ENCODE measurements at places on chromosomes 5 and 9.

GRCh38 chr9:3455094-3455493 is 70.7 kb downstream of the RFX3 start:
- no peak for DNase-seq

DNA sequence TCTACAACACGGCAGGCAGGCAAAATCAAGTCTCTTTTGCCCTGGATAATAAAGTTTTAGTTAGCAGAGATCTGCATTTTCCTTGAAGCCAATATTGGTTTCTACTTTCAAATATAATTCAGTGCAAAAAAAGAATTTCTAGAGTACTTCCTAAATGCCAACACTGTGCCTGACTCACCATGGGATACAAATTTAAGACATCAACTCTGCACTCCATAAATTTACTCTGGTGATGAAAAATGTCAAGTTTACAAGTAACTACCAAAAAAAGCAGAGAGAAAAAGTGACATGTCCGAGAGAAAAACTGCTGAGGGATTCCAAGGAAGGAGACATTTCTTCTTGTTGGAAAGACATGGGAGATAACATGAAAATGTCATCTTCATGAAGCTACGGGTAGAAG is 119.7 kb downstream of the RAPGEF6 start:
- DNase-seq, result no peak

- no peak for DNase-seq
Observed at GRCh38 chr9:6212722-6213375, 2.8 kb upstream of the IL33 start.

DNA sequence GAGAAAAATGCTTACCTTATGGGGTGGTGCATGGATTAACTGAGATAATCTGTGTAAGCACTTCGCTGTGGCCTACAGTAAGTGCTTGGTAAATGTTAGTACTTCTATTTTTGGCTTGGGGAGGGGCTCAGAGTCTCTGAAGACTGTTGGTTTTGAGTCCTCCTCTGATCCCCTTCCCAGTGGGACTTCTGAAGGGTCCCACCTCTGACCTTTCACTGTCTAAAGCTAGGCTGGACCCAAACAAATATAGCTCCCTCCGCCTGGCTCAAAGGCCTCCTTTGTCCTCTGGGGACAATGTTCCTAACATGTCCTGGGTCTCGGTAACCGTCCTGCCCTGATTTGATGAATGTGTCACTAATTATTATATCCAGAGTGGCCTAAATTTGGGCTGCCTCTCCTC is 34.8 kb downstream of the CAMK2A start:
- DNase-seq, result no peak

DNA sequence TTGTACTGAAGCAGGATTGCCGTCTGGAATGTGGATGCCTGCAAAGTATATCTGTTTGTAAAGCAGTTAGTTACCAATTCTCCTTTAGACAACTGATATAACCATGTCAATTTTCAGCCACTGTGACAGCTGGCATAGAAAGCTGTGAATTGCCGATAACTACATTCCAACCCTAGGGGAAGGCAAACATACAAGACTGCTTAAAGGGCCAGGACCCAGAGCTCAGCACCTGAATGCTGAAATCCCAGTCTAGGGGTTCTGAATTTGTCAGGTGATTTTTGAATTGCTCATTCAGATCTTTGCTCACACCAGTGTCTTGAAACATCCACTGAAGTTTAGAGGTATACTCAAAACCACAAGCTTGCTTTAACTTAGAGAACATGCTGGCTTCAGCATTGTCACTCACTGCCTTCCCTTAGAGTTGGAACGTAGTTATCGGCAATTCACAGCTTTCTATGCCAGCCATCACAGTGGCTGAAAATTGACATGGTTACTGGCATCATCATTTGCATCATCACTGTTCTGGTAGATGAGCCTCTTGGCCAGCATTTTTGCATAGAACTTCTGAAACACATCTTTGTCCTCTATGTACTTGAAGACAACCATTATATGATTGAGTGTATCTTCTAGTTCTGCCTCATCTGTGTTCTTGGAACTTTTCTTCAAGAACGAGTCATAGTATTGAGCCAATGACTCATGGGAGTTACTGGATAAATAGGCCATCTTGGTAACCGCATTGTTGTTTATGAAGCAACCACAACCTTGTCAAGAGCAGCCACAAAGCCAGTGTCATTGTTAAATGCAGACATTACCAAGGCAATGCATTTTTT is 82.1 kb downstream of the CCDC192 start:
- DNase-seq, result no peak

- DNase-seq, result no peak
Observed at GRCh38 chr5:9104571-9105339, 441.1 kb downstream of the SEMA5A start.

DNA sequence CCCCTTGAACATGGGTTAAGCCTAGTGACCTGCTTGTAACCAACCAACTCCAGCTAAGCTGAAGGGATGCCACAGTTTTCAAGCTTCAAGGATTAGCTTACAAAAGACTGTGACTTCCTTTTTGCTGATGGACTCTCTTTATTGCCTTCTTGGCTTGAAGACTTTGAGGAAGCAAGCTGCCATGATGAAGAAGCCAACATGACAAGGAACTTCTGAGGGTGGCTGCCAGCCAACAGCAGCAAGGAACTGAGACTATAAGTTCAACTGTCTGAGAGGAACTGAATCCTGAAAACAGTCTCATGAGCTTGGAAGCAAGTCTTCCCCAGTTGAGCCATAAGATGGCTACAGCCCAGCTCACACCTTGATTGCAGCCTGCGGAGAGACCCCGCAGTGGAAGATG is 116.1 kb upstream of the TAF11L2 start:
- no peak for DNase-seq

- no peak for DNase-seq
Observed at GRCh38 chr5:120372899-120373298, 91.2 kb upstream of the PRR16 start.

DNA sequence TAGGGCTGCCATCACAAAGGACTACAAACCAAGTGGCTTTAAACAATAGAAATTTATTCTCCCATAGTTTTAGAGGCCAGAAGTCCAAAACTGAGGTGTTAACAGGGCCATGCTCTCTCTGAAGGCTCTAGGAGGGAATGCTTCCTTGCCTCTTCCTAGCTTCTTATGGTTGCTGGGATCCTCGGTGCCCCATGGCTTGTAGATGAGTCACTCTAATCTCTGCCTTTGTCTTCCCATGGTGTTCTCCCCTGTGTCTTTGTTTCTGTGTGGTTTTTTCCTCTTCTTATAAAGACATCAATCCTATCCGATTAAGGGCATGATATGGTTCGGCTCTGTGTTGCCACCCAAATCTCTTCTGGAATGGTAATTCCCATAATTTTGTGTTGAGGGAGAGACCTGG is 178.8 kb upstream of the NREP start:
- DNase-seq, result no peak

GRCh38 chr5:172640139-172640538 is 924 bp upstream of the NEURL1B start:
- no peak for DNase-seq

GRCh38 chr5:159031915-159032314 is 67.8 kb downstream of the EBF1 start:
- no peak for DNase-seq

GRCh38 chr5:147673266-147673665 is 109.3 kb downstream of the JAKMIP2 start:
- DNase-seq, result no peak

GRCh38 chr5:42806701-42807262 is 4.9 kb downstream of the SELENOP start:
- DNase-seq, result no peak

DNA sequence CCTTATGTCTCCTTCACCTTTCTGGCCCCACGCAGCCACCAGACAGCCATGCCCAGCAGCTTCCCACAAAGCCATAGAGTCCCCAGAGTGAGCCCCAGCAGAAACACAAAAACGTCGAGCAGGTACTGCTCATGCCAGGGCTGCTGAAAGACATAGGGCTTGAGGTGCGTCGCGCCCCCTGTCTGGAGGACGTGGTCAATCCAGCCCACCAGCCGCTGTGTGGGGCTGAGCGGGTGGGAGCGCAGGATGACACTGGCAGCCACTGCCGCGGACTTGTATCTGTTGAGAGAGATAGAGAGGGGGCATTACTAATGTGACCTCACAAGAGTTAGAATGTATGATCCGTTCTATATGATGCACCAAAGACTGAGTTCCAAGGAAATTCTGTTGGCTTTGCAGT is 31.0 kb downstream of the UGT3A2 start:
- DNase-seq, result no peak

- DNase-seq, result no peak
Observed at GRCh38 chr9:116546711-116547581, 140.2 kb upstream of the TRIM32 start.
